ENCODE measurements at places on chromosomes 1 and 21.

DNA sequence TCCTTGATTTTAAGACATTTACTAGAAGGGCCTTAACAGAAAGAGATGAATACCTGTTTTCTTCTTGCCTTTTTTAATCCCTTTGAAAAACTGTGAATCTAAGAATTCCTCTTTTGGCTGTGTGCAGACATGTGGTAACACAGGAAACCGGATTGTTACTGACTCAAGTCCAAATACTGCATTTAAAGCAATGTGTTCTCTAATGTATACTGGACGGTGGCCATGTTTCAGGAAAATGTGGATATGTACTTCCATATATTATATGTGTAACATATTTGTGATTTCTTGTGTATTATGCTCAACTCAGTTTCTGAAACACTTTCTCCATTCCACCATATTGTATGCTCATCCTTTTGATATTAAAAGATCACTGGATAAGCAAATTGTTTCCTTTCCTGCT is 185.1 kb downstream of the LRRC7 start:
- no peak for DNase-seq

DNA sequence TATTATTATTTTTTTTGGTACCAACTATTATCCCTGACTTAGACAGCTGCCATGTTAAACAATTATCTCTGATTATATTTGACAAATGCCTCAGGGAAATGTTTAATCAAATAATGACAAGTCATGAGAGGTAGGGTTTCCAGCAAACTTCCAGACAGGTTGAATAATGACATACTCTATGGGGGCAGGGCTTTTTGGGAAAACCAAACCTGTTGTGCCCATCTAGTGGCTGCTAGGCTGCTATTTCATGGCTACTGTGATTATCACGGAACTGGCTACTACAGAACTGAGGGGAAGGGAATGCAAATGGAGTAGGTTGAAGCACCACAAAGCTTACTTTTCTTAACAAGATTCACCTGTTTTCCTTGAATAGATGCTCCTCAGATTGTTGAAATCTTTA is 77.6 kb downstream of the DUSP10 start:
- DNase-seq = peak; percentile 0

DNA sequence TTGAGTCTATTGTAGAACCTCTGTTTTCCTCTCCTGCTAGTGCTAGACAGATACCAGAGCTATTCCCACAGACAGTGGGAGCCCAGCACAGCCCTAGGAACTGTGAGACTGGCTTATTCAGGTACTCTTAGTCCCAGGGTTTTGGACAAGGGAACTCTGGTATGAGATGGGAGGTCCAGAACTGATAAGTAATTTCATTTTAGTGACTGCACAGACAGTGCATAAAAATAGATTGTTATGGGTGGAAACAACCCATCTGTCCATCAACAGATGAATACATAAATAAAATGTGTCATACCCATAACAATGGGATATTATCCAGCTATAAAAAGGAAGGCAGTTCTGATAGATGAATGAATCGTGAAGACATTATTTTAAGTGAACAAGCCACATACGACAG is 9.0 kb downstream of the EPS8L3 start:
- DNase-seq = no peak

GRCh38 chr1:32684167-32684811 is 18.3 kb downstream of the SYNC start:
- no peak for DNase-seq

DNA sequence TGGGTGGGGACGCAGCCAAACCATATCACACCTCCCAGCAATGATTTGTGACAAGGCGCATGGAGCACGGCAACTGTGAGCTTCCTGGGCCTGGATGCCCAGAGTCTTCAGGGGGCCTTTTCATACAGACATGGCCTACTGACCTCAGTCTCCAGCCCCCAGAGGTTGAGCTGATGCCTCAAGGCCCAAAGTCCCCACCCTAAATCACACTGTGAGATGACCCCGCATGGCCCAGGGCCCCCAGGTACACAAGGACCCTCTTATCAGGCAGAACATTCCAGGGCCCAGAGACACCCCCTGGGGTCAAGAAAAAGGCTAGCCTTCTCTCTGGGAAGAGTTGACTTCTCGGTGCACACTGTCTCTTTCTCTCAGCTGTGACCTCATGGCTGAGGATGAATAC is 179.7 kb upstream of the C1orf174 start:
- DNase-seq = no peak

DNA sequence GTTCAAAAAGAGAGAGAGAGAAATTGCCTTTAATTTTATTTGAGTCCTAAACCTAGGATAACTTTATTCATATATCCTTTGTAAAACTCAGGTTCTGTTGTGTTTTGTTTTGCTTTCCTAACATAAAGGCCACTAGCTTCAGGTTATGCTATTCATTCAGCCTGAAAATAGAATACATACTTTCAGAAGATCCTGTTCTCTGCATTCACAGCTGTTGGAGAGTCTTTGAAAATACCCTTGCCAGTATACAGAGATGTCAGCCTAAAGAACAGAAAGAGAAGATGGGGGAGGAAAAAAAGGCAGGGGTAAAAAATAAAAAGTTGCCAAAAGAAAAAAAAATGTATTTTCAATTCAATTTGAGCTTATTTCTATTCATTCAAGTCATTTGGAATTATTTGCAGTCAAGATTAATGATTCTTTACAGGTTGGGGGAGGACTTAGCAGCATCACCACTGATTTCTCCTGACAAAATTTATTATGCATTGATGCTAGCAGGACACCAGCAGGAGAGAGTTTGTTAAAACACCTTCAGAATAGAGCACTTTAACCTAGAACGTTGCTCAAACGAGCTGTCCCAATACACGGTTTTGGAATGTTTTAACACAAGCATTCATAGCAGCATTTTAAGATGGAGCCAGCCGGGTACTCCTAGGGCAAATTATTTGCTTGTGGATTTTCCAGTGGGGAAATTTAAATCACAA is 318.5 kb downstream of the NTNG1 start:
- no peak for DNase-seq

DNA sequence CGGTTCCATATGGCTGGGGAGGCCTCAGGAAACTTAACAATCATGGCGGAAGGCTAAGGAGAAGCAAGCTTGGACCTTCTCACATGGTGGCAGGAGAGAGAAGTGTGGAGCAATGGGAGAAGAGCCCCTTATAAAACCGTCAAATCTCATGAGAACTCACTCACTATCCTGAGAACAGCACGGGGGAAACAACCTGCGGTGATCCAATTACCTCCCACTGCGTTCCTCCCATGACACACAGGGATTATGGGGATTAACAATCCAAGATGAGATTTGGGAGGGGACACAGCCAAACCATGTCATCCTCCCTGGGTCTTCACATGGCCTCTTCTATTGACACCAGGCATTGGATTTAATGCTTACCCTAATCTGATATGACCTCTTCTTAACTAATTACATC is 455.1 kb upstream of the VAMP3 start:
- no peak for DNase-seq

DNA sequence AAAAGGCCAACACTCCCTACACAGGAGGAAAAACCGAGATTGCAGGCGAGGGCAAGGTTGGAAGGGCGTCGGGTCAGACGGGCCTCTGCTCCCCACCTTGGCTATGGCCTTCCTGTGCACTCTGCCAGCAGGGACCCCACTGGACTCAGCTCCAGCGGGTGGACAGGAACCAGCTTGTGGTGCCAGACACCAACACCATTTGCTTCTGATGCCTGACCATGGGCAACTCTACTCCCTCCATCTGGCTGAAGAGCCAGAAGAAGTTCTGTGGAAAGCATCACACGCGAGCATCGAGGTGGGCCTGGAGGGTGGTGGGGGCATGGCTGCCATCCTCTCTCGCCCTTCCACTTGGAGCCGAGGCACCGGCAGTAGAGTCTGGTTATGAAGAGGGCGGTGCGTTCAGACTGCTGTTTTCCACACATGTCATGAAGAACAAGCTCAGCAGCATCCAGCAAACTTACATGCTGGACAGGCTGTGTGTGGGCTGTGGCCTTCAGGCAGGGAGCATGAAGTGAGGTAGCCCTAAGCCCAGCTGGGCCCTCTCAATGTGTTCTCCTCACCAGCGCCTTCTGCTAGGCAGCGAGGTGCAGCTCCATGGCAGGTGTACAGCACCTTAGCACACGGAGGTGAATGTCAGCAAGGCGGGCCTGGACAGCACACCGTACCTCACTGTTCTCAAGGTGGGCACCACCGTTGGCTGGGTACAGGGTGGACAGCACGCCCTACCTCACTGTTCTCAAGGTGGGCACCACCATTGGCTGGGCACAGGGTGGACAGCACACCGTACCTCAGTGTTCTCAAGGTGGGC is 15.6 kb upstream of the ZNF669 start:
- no peak for DNase-seq

- DNase-seq = no peak
Observed at GRCh38 chr1:61556631-61557030, 168.3 kb downstream of the TM2D1 start.

DNA sequence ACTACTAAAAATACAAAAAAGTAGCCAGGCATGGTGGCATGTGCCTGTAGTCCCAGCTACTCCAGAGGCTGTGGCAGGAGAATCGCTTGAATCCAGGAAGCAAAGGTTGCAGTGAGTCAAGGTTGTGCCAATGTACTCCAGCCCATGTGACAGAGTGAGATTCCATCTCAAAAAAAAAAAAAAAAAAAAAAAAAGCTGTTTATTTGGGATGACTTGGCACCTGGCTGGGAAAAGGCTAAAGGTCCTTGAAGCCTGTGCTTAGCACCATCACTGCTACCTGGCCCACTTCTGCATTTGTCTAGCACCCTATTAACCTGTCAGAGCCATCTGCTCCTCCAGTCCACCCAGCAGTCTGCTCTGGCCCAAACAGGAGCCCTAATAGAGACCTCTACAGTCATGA is 25.0 kb downstream of the PRDX6 start:
- DNase-seq = no peak

GRCh38 chr1:234730475-234730769 is 120.4 kb upstream of the IRF2BP2 start:
- no peak for DNase-seq

DNA sequence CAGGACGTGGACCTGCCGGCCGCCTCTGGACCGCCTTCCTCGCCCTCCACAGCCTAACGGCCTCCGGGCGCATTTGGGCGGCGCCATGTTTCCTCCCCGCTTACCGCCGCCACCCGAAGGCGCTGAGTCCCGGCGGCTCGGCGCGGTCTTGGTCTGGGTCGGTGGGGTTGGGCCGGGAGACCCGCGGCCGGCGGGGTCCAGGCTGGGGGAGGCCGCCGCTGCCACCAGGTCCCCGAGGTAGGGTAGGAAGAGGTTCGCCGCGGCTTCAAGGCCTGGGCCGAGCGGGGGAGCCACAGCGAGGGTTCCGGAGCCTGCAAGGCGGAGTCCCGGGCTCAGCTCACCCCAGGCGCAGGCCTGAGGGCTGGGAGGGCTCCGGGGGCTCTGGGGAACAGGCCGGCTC is 5.5 kb downstream of the OR2C3 start:
- DNase-seq = no peak

GRCh38 chr1:53477651-53478501 is 18.7 kb downstream of the DMRTB1 start:
- no peak for DNase-seq

DNA sequence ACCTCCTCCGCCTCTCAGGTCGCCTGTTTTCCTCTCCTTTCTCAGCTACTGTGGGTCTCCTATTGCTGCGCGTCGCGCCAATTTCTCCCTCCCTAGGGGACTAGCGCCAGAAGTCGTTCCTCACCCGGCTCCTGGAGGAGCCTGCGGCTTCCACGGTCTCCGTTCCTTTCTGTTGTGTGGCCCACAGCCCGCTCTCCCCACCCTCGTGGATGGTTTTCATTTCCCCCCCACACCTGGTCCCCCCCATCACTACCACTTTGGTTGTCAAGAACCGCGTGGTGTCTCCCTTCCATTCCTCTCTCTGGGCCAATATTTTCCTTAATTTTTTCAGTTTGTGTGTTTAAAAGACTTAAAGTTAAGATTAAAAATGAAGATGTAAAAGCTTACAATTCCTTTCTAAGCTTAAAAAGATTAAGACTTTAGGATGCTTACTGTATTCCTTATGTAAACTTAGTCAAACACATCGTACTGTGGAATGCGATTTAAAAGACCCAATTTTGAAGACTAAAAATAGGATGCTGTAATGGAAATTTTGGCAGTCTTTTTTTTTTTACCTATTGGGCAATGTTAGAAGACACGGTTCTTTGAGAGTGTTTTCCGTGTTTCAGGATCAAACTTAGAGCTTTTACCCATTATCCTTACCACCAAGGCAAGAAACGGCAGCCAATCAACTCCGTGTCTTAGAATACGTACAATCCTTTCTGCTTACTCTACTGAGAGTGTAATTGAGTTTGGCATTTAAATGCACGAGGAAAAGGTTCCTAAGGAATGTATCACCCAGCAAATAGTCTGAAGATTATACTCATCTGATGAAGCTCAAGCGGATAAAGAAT is 773 bp downstream of the CNST start:
- DNase-seq = peak; percentile 12

DNA sequence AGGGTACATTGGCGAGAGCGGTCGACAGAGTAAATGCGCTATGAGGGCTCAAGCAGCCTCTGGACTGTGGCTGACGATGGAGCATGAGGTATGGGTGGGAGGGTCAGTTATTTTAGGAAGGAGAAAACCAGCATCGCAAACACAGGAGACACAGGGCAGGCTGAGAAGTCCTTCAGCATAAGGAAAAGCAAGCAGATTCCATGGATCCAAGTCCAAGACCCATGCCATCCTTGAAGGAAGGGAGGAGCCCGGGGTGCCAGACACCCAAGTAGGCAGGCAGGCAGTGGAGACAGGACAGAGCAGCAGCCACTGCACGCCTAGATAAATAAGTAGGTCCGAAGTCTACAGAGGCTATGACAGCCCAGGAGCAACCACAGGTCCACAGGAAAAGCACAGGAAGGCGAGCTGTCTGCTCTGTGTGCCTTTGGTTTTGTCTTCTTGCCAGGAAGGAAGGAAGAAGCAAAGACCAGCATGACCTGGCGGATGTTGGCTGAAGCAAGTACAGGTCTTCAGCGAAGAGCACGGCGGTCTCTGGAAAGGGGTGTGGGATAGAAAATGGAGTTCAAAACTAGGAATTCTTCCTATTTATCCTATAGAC is 76.4 kb upstream of the SLC45A1 start:
- no peak for DNase-seq

GRCh38 chr1:99216956-99217355 is 47.3 kb upstream of the PLPPR4 start:
- peak; percentile 45 for DNase-seq

DNA sequence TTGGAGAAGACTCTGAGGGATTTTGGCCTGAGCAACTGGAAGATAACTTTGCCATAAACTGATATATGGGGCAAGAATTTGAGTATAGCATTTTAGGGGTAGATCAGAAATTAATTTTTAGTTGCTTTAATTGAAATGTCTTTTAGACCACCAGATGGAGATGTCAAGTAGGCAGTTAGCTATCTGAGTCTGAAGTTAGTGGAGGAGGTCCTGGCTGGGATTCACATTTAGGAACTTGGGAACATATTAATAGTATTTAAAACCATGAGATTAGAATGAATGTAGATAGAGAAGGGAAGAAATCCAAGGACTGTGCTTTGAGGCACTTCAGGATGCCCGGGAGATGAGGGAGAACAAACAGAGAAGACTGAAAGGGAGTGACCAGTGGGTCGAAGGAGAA is 32.6 kb downstream of the SLC44A3 start:
- no peak for DNase-seq

DNA sequence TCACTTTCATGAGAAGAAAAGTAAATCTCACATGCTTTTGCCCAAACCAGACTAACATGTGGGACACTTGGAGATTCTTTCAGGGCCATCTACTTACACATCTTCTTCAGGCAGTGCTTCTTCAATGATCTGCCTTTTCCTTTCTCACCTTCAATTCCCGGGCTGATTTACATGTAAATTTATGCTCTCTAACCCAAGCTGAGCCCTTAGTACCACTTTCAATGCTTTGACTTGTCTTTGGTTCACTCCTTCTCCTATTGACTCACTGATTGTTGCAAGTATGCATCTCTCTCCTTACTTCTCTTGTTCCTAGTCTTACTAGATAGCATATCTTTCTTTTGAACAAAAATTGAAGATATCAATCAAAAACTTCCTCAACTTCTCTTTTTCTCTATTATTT is 154.2 kb upstream of the DEPDC1 start:
- DNase-seq = no peak

Data from NCI-H526 treated with DMSO at 0.1 percent for 48 hours (cell line).